ENCODE measurements at places on chromosomes 4 and X.

- no peak for DNase-seq
Observed at GRCh38 chr4:4752576-4753401, 106.7 kb upstream of the MSX1 start.

DNA sequence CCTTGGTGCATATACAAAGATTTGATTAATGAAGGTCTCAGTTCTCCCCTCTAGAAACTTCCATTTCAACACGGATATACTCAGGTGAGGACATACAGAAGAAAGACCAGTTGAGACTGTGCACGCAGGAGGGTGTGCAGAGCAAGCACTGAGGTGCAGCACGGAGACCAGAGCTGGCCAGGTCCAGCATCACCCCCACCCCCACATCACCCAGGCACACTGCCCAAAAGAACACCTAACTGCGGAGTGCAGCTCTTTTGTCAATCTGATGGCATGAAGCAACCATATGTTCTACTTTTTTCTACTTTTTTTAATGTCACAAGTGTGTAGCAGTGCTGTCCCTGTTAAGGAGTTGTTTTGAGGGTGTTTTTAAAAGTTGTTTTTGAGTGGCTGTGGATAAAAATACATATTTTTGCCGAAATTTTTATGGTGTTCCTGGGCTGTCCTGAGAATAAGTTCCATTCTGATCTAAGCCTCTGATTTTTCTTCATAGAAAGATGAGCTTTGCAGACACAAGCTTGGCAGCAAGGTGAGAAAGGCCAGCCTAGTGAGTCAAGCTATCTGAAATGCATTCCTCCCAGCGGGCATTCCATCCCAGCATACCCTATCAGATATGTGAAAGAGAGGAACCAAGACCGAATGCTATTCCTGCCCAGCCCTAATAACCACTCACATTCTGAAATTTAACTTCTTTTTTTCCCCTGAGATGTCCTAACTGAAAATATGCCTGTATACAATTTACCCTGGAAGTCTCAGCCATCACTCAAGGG is 173.7 kb downstream of the PTTG2 start:
- DNase-seq, result no peak

- DNase-seq, result no peak
Observed at GRCh38 chr4:120672076-120672475, 250.4 kb downstream of the PRDM5 start.

GRCh38 chr4:3402491-3403347 is 39.0 kb upstream of the HGFAC start:
- no peak for DNase-seq

DNA sequence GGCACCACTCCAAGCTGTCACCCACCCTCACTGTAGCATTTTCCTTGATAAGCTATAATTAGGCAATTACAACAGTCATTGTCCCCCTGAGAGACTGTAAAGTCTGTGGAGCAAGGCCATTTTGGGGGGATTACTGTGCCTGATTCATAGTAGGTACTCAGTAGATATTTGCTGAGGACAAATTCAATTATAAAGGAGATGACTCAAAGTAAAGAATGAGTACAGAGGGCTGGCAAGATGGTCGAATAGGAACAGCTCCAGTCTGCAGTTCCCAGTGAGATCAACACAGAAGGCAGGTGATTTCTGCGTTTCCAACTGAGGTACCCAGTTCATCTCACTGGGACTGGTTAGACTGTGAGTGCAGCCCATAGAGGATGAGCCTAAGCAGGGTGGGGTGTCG is 42.0 kb downstream of the MAOB start:
- DNase-seq, result no peak

Measured in DMS79 (cell line).